ENCODE measurements at places on chromosomes 12 and 14. TPM values are rescaled to one million over a fixed set of nuclear protein-coding genes. Genes with fewer than 3 reads are reported as not detected.
A peak's percentile ranks its signal among the peaks of the same experiment; 100 is the strongest.

FAM186B gene
- total RNA-seq: 0.36 TPM

YBX3 gene
- total RNA-seq: 394 TPM

RGS6 gene
- total RNA-seq: 0.52 TPM

IRF9 gene
- total RNA-seq: 44.2 TPM

RASSF9 gene
- total RNA-seq: 4.6 TPM

CISTR gene
- total RNA-seq: not detected

PAWR gene
- 55.9 TPM for total RNA-seq

KCNMB4 gene
- 0.76 TPM for total RNA-seq

PIWIL1 gene
- not detected for total RNA-seq

- ATAC-seq: no peak
Measured at GRCh38 chr12:96395236-96395635, 5.0 kb downstream of the CDK17 start.

- ATAC-seq: no peak
Measured at GRCh38 chr14:42407153-42407552, 800.5 kb downstream of the LRFN5 start.

DNA sequence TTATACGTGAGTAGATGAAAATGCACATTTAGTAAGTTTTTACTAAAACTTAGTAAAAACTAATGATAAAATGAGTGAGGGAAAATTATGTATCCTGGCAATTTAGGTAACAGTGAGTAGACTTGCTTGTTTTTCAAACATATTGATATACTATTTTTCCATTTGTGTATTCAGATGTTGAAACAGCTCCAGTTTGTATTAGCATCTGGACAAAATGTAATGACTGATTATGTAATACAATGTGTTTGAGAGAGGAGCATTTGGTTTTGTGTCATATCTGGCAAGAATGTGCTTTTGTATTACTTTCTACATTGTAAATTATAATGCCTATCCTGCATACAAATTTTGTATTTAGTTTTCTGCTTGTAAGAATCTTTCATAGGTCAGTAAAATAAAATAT is 5.6 kb downstream of the CNOT2 start:
- no peak for ATAC-seq

DNA sequence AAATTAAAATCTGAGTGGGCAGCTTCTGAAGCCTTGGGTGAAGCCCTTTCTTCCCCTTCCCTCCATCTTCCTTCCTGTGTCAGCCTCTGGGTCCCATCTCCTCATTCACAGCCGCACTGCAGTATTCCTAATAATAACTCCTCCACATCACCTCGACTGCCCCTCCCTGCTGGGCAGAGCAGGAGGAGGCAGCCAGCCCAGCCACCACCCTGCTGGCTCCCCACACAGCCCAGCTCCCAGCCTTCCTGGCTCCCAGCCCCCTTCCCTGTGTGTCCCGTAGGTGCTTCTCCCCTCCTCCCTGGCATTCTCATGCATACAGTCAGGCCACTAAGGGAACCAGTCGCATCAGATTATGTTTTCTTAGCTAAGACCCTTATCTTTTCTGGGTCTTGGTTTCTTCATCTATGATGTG is 3.7 kb downstream of the IFFO1 start:
- ATAC-seq: no peak

DNA sequence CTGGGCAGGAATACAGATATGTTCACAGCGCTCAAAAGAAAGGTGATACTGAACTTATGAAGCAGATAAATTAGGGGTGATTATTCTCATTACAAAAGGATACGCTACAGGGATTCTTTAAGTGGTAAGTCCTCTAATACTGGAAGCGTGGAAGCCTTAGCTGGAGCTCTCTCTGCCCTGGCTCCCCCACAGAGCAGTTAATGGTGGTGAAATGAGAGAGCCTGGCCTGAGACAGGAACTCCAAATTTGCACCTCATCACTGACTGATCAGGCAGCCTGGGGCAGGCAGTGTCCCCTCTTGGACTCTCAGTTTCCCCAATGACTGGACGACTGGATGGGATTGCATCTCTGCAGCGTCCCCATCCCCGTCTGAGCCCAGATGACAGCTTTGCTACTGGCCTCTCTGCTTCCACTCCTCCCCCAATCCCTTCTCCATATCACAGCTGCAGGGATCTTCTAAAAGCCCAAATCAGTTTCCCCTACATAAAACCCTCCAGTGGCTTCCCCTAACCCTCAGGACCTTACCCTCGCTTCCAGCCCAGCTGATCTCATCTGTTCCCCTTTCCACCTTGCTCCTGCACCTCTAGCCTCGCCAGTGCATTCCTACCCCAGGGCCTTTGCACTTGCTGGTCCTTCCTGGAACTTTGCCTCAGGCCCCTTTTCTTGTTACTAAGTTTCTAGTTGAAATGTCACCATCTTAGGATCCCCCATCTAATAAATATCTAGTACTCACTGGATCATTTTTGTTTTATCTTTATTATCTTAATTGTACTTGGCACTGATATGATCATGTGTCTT is 171.7 kb upstream of the LHX5 start:
- no peak for ATAC-seq

DNA sequence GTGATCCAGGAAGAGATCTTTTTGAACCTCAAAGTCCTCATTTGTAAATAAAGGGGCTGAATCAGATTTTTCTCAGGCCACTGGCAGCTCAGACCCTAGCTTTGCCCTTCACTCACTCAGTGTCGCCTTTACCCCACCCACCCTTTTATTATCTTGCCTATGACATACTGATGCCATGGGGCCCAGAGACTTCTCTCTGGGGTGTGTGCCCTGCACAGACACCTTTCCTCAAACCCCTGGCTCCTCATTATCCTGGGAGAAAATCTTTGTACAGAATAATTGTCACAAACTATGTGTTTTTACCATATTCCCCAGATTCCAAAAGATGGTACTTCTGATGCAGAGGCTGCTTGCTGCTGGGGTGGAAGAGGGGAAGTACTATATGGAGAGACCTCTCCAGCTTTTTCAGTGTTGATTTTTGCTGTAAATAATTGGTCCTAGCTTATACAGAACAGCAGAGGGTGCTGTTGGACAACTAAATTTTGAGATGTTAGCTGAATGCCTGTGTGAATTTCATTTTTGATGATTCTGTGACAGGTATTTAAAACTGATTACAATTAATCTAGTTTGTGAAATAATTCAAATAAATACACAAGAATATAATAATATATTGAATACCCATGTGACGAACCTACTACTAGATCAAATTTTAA is 53.9 kb upstream of the DCD start:
- ATAC-seq: no peak

DNA sequence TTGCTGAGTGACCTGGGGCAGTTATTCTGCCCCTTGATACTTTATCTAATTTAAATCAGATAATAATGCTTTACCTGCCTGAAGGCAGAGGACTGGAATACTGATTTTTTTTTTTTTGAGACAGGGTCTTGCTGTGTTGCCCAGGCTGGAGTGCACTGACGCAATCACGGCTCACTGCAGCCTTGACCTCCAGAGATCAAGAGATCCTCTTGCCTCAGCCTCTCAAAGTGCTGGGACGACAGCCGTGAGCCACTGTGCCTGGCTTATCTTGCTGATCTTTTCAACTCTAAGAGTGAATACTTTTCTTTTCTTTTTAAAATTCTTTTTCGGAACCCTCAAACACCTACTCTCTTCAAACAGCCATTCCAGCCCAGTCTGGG is 699 bp upstream of the B4GALNT3 start:
- no peak for ATAC-seq

- peak; percentile 25 for ATAC-seq
Measured at GRCh38 chr14:21042918-21043317, 756 bp downstream of the RNASE7 start.

- no peak for ATAC-seq
Measured at GRCh38 chr12:96014943-96015599, 18.9 kb upstream of the HAL start.

GRCh38 chr12:123757561-123757960 is 4.5 kb upstream of the DNAH10 start:
- ATAC-seq: no peak

GRCh38 chr12:102406033-102406584 is 74.3 kb downstream of the IGF1 start:
- peak; percentile 98 for ATAC-seq

GRCh38 chr14:50774542-50775267 is 56.3 kb downstream of the NIN start:
- no peak for ATAC-seq

DNA sequence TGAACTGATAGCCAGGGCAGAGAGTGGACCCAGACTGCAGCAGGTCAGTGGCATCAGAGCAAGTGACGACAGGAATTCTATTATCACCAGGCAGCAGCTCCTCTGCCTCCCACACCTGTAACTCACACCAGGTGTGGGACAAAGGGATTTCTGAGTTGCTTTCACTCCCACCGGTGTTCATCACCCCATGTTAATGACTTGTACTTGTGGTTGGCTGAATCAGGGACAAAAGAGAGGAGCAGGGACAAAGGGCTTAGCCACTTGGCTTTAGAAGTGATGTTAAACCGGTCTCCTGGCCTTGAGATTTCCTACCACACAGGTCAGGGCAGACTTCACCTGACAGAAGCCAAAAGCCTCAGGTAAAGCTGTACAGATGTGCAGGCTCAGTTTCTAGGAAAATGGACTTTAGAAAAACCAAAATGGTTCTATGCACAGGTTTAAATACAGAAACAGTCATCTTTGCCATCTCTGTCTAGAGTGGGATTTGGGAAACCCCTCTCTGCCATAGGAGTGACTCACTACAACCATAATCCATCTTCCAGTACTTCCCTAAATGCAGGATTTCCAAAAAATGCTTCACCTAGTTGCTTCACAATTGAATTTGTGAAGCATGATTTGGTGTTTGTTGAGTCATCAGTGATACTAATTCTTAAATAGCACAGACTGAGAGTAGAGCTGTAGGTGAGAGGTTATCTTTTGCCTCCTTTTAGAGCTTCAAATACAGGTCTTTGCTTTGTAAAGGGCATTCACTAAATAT is 158.5 kb downstream of the PRKCH start:
- ATAC-seq: peak; percentile 61

DNA sequence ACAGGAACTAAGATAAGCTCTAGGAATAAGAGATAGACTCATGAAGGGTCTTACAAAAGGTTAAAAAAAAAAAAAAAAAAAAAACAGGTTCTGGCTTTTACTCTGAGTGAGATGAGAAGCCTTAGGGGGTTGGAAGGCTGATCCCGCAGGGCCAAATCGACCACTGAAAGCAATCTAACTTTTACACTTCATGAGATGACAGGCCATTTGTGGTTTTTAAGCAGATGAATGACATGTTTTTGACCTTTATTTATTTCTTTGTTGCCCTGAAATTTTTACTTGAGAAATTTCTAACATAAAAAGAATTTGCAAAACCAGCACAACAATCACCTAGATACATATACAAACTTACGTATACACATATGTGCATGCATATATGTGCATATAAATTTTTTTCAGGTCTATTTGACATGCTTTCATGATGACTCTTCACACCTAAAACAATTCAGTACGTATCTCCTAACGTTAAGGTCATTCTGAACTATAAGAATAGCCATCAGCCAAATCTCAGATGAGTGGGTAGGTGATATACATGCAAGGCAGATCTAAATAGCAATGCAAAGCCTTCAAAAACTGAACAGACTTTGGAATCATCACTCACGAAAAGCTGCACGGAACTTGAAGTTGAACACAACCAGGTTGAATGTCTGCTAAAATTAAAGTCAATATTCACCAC is 87.0 kb downstream of the R3HDM2 start:
- no peak for ATAC-seq

GRCh38 chr14:103949131-103949790 is 6.9 kb upstream of the RD3L start:
- ATAC-seq: peak; percentile 32

- no peak for ATAC-seq
Measured at GRCh38 chr14:72730468-72730867, 163.4 kb downstream of the DPF3 start.

DNA sequence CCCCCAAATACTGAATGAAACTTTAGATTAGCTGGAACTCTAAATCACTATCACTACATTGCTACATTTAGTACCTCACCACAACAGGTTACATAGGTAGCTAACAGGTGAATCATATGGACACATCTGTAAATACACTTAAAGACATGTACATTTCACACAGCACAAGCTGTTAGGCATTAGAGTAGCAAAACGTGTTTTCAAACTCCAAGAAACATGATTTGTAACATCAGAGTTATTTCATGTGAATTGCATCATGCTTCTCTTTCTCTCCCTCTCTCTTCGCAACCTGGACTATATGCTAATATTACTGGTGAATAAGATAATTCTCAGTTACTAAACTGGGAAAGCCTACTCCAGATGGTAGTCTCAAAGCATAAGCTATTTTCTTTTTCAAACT is 4.3 kb downstream of the SEL1L start:
- ATAC-seq: peak; percentile 29

DNA sequence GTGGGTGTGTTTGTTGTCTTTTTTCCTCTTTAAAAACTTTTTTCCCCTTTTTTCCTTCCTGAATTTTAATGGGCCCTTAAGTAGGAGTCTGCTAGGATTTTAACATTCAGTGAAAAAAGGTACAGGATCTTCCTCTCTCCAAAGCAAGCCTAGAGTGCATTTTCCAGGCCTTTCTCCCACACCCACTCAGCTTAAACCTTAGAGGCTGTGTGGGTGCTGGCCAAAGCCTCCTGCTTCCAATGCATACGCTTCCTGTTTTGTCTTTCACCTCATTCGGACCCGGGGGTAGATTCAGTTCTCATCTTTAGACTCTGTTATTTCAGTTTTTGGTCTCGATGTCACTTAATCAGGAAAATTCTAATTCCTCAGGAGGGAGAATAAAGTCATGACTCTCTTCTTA is 51.2 kb downstream of the TMEM30B start:
- no peak for ATAC-seq

- ATAC-seq: no peak
Measured at GRCh38 chr12:17334784-17335183, 728.8 kb upstream of the LMO3 start.

- peak; percentile 58 for ATAC-seq
Measured at GRCh38 chr14:22563987-22564386, 25.0 kb downstream of the DAD1 start.

DNA sequence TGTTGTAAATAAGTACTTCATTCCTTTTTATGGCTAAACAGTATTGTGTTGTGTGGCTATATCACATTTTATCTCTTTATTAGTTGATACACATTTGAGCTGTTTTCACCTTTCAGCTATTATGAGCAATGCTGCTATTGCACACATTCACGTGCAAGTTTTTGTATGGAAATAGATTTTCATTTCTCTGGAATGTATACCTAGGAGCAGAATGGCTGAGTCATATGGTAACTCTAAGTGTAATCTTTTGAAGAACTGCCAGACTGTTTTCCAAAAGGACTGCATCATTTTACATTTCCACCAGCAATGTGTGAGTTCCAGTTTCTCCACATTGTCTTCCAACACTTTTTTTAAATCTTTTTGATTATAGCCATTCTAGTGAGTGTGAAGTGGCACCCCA is 134.0 kb downstream of the SRGAP1 start:
- ATAC-seq: peak; percentile 62

DNA sequence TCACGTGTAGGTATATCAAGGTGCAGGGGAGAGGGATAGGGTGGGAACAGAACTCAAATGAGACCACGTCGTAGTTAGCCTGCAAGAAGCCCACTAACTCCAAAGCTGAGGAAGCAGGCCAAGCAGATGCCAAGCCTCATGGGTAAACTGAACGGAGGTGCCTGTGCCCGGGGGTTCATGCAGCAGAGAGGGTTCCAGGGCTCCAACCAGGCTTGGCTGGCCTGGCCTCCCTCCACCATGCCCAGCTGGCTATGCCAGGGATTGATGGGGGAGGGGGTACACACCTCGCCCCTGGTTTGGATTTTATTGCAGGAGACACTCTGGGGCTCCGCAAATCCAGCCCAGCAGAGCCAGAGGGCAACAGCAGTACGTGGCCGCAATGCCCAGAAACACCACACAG is 27.3 kb downstream of the PXN start:
- ATAC-seq: no peak

- no peak for ATAC-seq
Measured at GRCh38 chr14:51224551-51224950, 15.5 kb upstream of the TMX1 start.

Measured in esophagus mucosa (tissue), 1 donor.